ENCODE measurements at places on chromosomes 6 and 20. TPM values are rescaled to one million over a fixed set of nuclear protein-coding genes. Genes with fewer than 3 reads are reported as not detected.

DNA sequence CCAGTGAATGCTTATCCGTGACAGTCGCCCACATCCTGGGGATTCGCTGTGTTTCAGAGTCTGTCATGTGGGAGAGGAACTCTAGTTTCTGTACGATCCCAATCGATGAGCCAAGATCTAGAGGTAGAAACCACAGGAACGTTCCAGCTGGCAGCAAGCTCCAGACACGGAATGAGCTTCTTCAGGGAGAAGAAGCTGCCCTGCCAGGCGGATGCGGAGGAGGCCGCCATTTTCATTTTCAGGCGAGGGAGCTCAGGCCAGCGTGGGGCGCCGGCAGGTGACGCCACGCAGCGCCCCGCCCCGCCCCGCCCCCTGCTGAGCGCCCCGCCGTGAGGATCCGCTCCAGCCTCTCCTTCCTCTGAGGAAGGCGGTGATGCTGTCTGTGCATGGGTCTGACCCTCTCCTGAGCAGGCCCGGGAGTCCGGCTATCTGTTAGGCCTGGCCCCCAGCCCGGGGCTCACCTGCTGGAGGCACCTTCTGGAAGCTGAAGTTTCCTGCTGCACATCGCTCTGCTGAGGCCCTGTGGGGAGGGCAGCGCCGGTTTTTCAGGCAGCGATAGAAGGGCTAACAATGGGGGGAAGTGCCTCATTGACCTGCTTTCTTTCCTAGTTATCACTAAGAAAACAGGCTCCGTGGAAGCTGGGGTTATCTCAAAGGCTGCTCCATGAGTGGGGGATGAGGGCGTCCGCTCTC, 147.5 kb downstream of the ERMARD start:
- DNase-seq, result no peak

DNA sequence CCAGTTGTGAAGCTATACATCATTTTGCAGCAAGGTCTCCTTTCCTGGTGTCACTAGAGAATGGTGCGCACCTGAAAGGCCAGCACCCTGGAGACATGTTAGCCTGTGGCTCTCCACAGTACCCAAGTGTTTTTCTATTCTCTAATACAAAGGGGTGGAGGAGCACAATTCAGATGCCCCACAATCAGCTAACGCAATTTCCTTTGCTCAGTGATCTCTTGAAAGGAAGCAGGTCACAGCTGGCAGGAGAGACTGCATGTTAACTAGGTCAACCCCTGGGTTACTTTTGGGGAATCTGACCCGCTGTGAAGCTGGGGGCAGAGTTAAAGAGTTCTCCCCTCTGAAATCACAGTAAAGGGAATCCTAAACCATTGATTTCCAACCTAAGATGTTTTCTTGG, 92.5 kb downstream of the B3GAT2 start:
- no peak for DNase-seq

GRCh38 chr20:49637046-49637637, 69.2 kb upstream of the PTGIS start:
- DNase-seq, result no peak

GRCh38 chr6:154593122-154593521, 82.6 kb upstream of the CNKSR3 start:
- no peak for DNase-seq

DNA sequence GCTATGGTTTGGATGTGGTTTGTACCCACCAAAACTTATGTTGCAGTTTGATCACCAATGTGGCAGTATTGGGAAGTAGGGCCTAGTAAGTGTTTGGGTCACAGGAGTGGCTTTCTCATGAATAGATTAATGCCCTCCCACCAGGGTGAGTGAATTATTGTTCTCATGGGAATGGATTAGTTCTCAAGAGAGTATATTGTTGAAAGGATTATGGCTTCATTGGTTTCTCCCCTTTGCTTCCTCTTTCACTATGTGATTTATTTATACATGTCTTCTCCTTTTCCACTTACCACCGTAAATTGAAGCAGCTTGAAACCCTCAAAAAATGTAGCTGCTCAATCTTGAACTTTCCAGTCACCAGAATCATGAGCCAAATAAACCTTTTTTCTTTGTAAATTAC, 10.8 kb downstream of the UFL1 start:
- DNase-seq, result no peak

DNA sequence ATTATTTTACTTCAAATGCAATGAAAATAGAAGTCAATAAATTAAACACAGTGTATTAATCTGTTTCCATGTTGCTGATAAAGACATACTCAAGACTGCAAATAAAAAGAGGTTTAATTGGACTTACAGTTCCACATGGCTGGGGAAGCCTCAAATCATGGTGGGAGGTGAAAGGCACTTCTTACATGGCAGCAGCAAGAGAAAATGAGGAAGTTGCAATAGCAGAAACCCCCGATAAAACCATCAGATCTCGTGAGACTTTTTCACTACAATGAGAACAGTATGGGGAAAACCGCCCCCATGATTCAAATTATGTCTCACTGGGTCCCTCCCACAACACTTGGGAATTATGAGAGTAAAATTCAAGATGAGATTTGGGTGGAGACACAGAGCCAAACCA, 82.2 kb downstream of the GPR63 start:
- no peak for DNase-seq

- no peak for DNase-seq
Observed at GRCh38 chr6:18347021-18347577, 40.1 kb upstream of the RNF144B start.

GRCh38 chr6:17098538-17098937, 3.3 kb upstream of the STMND1 start:
- DNase-seq, result no peak

DNA sequence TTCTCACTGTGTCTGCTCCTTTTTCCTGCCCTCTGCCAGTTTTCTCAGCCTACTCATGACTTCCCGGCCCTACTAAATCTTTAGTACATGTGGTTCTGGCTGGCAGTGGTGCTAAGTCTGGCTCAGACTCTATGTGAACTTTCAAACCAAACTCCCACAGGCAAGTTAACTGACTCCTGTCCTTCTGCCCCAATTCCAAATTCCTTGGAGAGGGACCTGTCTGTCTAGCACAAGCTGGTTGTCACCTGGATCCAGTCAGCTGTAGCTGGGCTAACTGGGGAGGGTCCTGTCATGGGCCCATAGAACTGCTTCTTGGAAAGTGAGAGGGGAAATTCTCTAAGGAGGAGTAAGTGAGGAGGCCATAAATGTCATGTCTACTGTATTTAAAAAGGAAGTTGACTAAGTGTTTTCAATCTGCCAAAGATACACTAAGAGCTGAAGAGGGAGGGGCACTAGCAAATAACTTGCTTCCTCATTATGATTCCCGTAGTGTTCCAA, 240.1 kb downstream of the KCNQ5 start:
- no peak for DNase-seq

DNA sequence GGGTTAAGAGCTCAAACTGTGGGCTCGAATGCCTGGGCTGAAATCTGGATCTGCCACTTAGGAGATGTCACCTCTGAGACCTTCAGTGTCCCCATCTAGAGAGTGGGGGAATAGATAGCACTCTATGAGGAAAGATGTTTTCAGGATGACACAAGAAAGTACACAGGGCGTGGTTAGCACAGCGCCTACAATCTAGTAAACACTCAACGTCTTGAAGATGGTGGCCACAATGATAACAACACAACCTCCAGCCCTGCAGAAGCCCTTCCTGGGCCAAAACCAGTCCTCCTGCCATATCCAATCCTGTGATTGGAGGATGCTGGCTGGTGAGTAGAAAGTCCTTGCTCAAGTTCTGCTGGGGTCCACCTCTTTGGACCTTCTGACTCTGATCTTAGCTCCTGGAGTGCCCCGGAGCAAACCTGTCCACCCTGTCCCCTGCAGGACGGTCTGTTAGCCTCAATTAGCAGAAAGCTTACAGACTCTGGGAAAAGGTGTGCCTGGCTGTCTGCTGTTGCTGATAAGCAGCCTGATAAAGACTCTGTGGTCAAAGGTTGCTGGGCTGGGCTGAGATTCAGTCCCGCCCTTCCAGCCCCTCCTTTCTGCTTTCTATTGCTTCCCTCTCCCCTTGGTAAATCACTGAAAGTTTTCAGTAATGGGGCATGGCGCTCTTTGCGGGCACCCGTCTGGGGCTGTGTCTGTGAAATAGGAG, 8.2 kb downstream of the EDN3 start:
- no peak for DNase-seq

DNA sequence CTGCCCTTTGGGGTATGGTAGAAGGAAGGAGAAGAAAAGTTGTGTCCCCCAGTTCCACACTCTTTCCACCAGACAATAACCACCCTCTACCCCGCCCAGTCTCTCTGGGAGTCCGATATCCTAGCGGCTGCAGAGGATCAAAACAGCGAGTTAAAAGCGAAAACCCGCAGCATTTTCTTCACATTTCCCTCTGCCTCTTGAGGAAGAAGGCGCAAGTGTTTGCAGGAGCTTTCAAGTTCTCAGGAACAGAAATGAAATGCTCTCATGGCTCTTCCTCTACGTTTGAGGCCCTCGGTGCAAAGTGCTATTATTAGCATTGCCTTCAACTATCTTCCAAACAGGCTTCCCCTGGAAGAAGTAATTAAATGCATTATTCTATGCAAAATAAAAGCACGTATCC, 52.2 kb upstream of the CCDC167 start:
- DNase-seq, result no peak

- DNase-seq, result no peak
Observed at GRCh38 chr20:2599288-2600006, 53.0 kb upstream of the NOP56 start.

DNA sequence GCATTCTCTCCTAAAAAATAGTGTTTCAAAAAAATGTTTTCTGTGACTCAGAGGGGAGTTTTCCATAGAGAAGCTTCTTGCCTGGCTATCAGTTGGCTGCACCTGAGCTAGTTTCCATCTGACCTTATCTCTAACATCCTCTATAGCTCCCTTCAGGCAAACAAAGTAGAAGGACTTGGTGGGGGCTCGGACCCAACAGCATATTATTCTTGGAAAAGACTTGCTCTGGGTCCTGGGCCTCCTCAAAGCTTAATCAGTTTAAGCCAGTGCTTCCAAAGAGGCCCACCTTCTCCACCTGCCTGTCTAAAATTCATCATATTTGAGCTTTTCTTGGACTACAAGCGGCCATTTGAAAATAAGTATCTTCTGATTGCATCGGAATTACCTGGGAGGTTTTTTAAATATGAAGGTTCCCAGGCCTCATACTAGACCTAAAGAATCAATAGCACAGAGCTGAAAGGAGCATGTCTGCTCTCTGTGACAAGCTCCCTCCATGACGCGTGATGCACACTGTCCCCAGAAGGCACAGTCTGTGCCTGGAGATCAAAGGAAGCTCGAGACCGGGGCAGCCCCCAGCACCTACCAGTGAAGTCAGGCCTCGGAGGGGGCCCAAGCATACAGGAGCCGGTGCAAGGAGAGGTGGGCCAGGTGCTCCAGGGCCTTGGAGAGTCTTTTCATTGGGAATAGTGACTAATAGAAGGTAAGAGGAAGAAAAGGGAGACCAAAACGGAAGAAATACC, 80.6 kb upstream of the HIVEP1 start:
- DNase-seq, result no peak

DNA sequence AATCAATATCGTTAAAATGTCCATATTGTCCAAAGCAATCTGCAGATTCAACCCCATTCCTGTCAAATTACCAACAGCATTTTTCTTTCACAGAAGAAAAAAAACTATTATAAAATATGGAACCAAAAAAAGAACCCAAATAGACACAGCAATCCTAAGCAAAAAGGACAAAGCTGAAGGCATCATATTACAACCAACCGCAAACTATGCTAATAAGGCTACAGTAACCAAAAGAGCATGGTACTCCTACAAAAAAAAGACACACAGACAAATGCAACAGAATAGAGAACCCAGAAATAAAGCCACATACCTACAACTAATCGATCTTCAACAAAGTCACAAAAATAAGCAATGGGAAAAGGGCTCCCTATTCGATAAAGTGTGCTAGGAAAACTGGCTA, 49.2 kb downstream of the RNGTT start:
- no peak for DNase-seq

- no peak for DNase-seq
Observed at GRCh38 chr6:53691252-53691651, 25.7 kb upstream of the KLHL31 start.

DNA sequence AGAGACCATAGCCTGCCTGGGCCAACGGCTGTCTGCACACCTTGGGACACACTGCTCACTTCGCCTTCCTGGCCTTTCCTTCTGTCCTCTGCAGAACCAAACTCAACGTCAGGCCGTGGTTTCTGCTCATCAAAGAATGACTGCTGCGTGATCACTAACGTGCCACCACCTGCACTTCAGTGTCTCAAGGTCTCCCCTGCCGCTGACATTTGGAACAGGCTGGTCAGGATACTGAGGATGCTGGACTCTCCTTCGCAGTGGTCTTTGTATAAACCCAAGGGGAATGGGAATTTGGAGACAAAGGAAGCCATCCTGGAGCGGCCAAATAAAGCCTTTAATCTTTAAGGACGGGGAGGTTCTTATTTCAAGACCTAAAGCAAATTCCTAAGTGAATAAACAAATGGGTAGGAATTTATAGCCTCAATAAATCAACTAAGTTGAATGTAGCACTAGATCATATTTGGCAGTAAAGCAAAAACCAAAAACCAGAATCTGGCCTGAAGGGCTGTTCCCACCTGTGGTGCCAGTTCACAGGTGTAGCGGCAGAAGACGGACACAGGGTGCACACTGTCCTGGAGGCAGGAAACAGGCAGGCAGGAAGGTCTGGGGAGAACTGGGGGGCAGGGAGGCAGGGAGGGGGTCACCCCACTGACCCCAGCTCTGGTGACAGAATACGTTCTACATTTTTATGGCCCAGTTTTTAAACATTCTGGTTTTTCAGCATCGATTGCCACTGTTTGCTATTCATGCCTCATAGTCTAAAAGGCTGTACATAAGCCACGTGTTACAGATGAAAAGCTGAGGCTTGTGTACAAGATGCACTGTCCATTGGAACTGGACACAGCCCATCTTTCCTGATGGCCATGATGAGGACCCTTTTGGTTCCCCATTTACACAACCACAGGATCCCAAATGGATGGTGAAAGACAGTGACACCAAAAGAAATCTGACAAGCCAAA, 36.6 kb downstream of the ABHD12 start:
- no peak for DNase-seq

DNA sequence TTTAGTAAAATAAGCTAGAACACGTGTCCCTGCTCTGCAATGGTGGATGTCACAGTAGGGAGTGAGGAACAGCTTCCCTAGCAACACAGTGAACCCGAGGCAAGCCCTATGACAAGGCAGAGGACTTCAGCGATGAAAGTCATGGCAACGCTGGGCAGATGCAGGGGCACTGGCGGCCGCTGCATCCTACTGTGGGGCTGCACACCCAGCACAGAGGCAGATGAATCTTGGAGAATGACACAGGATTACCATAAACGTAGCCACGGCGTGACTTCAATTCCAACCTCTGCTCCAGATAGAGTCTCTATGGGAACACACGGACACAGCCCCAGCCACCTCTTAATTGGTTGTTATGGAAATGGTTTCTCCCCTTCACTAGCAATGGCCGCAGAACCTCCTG, 64.2 kb downstream of the MYLK4 start:
- no peak for DNase-seq

Gene FAM209B
- not detected for polyA plus RNA-seq

Gene EFCAB8
- polyA plus RNA-seq, result not detected

Gene AVP
- 2.1 TPM for polyA plus RNA-seq

Gene MOG
- not detected for polyA plus RNA-seq

Gene SPACA1
- not detected for polyA plus RNA-seq

Gene RAB32
- polyA plus RNA-seq, result 39.1 TPM

Gene MYCT1
- 6.4 TPM for polyA plus RNA-seq

Gene VSTM2L
- 2.8 TPM for polyA plus RNA-seq

All from kidney (tissue), 22 donors.